M059J (cell line): ENCODE measurements at places on chromosomes 13 and 19. TPM values are rescaled to one million over a fixed set of nuclear protein-coding genes. Genes with fewer than 3 reads are reported as not detected.
A peak's percentile ranks its signal among the peaks of the same experiment; 100 is the strongest.

GRCh38 chr19:33464733-33465115 lies 56.9 kb downstream of the PEPD start:
- DNase-seq = no peak

ERCC1 gene
- total RNA-seq = 78.1 and 87.7 TPM in 2 replicates

GRCh38 chr19:17025991-17026658 lies 485 bp downstream of the CPAMD8 start:
- no peak for DNase-seq

DNA sequence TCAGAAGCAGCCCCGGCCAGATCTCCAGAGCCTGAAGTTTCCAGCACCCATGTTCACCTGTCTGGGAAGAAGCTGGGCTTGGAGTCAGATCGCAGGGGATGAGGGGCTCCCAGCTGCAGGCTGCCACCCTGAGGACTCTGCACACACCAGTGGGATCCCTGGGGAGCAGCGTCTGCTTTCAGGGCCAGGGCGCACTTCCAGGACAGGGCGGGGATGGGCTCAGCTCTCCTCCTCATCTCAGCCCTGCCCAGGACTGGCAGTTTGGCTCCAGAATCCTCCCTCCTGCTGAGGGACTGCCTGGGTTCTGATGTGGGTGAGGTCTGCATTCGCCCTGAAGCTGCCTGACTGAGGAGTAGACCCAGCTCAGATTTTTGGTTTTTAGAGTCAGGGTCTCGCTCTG lies 3.5 kb downstream of the SLC7A9 start:
- DNase-seq = no peak

- DNase-seq = peak; percentile 83
Observed at GRCh38 chr13:90717451-90717936, 630.0 kb upstream of the MIR17HG start.

ZNF568 gene
- 7.3 and 9.7 TPM in 2 replicates for total RNA-seq

TEKTIP1 gene
- not detected in 2 replicates for total RNA-seq

TGDS gene
- 13.1 and 15.2 TPM in 2 replicates for total RNA-seq

KLK11 gene
- not detected in 2 replicates for total RNA-seq

DNA sequence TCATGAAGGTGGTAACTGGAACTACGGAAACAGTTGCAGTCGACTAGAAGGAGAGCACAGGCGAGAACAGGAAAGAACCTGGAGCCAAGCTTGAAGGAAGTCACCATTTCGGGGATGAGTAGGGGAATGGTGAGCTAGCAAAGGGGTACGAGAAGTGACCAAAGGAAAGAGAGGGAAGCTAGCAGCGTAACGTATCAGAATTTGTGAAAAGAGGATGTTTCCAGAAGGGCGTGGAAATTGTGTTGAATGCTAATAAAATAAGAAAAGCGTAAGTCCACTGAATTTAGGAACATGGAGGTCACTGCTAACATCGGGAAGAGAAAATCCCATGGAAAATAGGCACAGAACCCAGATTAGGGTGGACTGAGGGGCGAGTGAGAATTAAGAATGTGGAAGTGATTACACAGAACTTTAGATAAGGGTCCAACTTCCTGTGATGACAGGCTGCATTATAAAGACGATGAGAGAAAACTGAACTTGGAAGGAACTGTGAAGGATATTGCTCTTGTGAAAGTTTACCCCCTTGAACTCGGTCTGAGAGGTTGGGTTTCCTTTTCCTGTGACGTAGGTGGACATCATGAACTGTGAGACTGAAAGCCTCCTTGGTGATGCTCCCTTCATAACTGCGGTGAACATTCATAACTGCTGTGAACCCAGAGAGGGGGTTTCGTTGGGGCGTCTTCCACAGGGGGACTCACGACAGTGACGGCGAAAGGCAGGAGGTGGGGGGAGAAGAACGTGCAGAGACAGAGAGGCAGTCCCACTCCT lies 2.0 kb upstream of the FFAR2 start:
- no peak for DNase-seq

B3GNT8 gene
- total RNA-seq = not detected in 2 replicates
